GM12878 (cell line): ENCODE measurements at places on chromosomes 3 and 15.

GRCh38 chr3:11705049-11705448 lies 61.3 kb upstream of the VGLL4 start:
- DNase-seq: no peak

DNA sequence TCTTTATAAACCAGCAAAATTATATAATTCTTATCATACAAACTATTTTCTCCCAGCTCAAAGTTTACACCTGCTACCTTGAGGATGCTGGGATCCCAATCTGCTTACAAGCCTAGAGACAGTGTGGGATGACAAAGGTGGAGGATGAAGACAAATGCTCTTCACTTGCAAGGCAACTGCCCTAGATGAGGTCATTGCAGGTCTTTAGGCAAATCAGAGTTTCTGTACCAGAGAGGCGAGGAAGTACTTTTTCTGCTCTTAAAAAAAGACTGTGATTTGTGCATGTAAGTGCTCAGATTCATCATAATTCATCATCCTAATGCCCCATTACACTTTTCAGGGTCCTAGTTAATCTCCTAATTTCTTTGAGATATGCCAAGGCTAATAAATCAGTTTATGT lies 376.1 kb downstream of the ZPLD1 start:
- DNase-seq: no peak

DNA sequence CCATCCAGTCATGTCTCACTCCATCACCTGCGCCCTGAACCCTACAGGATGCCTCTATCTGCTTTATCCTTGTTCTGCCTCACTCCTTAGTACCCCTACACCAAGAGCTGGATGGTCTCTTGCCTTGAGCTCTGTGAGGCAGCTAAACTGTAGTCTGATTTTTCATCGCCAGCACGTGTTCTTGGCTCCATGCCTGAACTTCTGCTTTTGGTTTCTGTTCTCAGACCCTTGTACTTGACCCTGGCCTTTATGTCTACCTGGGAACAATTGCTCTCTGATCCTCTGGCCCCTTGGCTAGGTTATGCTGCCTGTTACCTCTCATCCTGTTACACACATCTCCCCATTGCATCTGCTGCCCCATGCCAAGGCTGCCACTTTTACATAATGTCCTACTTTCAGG lies 318.0 kb upstream of the LMCD1 start:
- no peak for DNase-seq

GRCh38 chr3:134374791-134375581 lies 739 bp upstream of the AMOTL2 start:
- DNase-seq: no peak

DNA sequence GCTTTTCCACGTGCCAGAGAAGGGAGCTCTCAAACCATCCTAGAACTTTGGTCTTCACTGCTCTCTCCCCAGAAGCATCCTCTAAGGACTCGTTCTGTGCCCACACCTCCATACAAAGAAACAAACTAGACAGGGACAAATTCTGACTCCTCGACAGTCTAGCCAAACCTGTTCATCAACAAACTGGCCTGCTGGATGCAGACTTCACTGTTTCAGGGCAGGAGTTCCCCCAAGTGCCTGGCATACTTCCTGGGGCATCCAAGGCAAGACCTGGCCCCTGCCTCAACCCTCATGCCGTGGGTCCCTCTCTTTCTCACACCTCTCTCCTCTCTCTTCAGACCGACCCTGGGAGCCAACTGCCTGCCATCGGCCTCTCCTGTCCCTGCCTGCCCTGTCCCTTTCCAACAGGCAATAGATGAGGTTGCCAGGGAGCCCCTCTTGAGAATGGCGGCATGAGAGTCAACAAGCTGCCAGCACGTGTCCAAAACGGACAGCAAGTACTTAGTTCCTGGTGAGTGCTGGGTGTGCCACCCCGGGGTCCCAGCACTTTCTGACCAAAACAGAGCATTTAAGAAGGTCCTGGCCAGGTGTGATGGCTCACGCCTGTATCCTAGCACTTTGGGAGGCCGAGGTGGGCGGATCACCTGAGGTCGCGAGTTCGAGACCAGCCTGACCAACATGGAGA lies 79.1 kb upstream of the HES1 start:
- DNase-seq: no peak

DNA sequence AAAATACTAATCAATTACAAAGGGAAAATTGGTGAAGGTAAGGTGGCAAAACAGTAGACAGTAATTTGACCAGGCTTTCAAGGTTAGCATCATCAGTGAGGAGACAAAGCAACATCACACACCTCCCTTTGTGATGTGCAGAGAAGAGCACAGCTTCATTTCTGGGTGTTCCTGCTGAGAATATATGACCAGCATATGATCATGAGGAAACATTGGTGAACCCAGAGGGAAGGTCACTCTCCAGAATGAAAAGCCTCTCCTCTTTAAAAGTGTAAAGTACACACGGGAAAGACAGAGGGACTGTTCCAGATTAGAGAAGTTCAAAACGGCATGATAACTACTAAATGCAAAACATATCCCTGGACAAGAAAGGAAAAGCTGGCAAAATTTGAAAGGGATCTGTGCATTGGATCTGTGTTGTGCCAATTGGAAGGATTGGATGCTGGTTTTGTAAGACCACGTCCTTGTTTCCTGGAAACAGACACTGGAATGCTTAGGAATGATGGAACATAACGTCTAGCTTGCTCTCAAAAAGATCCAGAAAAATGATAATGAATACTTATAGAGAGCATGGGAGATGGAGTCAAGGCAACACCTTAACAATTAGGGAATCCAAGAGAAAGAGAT lies 80.6 kb upstream of the MITF start:
- no peak for DNase-seq

GRCh38 chr15:75153565-75154276 lies 48.0 kb upstream of the C15orf39 start:
- no peak for DNase-seq

GRCh38 chr3:79113876-79114275 lies 653.9 kb downstream of the ROBO1 start:
- DNase-seq: no peak

GRCh38 chr3:69749461-69749860 lies 10.2 kb downstream of the MITF start:
- no peak for DNase-seq

GRCh38 chr3:62558549-62559112 lies 185.3 kb upstream of the FEZF2 start:
- no peak for DNase-seq

DNA sequence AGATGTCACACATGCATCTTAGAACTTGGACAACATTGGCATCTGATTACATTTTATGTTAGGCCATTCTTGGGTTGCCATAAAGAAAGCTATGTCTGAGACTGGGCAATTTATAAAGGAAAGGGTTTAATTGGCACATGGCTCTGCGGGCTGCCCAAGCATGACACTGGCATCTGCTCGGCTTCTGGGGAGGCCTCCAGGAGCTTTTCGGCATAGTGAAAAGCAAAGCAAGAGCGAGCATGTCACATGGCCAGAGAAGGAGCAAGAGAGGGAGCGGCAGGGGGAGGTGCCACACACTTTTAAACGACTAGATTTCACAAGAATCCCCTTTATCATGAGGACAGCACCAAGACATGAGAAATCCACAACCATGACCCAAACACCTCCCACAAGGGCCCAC lies 11.3 kb downstream of the RYR3 start:
- no peak for DNase-seq

- DNase-seq: no peak
Observed at GRCh38 chr3:14698601-14699244, 23.8 kb downstream of the C3orf20 start.

GRCh38 chr3:8324747-8325146 lies 176.9 kb upstream of the LMCD1 start:
- DNase-seq: no peak

DNA sequence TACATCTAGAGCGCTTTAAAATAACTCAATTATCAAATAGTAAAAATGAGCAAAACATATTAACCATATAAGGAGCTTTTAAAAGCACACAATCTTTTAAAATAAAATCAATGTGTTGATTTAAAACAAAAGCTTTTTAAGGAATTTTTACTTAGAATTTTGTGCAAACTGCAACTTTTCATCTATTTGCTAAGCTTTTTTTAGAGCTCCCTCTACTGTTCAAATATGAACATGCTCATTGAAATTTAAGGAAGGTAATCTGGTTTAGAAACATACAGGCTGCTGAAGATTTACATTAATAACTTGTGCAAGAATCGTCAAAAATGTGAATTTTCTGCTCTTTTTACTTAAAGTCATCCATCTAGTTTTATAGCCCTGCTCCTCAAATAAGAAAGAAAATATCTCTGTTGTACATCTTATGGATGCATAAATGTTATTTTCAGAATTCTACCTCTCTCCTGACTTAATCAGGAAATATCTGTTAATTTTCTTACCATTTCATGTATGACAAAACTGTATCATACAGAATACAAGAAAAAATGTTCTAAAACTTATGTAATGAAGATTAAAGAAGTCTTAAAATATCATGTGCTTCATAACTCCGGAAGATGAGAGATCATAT lies 469.4 kb upstream of the ROBO2 start:
- DNase-seq: no peak

- DNase-seq: no peak
Observed at GRCh38 chr15:55518641-55519040, 10.6 kb upstream of the DNAAF4 start.

GRCh38 chr15:94238539-94239118 lies 7.3 kb downstream of the MCTP2 start:
- DNase-seq: no peak

DNA sequence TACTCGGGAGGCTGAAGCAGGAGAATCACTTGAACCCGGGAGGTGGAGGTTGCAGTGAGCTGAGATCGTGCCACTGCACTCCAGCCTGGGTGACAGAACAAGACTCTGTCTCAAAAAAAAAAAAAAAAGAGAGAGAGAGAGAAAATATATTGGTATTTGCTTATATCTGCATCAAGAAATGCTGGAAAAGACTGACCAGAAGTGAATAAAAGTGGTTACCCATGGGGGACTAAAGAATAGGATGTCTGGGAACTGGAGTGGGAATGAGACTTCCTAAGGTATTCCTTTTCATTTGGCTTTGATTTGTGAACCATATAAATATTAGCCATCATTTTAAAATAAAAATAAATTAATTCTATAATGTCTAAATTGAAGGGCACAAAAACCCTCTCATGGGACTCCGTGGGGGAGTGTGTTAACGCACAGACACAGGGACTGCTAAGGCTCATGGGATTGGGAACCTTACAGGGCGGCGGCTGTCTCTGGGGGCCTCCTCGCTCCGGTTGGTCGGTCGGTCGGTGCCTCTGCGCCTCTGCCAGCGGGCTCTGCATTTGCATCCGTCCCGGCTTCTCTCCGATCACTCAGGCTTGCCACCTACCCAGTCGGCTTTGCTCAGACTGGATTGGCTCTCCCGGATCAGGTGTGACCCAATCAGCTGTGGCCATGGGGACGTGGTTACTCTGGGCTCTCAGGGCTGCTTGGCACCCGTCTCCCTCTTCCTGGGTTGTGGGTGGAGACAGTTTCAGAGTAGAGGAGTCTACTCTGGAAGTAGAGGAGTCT lies 12.7 kb upstream of the TSPAN3 start:
- DNase-seq: peak; percentile 54

- no peak for DNase-seq
Observed at GRCh38 chr15:29784413-29784812, 37.9 kb downstream of the TJP1 start.

GRCh38 chr3:98780343-98780742 lies 17.2 kb downstream of the ST3GAL6 start:
- DNase-seq: no peak

GRCh38 chr3:10524799-10525301 lies 19.5 kb upstream of the ATP2B2 start:
- no peak for DNase-seq

DNA sequence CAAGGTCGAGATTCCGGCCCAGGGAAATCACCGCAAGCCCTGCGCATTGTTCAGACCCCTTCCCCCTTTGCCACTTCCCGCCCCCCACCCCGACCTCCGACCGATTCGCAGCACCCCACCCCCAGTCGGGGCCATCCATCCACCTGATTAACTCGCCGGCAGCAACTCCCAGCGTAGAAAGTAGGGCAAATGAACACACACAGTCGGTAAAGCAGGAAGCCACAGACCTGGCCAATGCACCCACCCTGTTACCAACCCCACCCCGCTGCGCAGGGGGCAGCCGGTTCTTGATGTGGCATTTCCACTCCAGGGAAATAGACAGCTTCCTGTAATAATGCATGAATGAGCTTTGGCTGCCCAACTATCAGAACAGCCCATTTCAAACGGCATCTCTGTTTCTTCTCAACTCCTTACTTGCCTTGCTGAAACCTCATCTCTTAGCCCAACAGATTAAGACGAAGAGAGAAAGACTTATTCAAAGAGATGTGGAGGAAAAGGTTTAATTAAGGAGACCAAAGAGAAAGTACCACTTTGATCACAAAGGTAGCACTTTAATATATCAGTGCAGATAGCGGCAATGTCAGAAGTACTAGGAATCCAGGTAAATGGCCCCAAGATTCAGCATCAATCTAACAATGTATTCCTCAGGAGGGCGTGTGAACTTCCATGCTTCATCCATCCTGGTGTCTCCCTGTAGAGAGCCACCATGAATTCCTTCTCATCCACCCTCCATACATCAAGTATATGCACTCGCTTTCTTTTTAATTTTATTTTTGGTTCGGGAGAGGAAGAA lies 1.9 kb downstream of the TNIK start:
- no peak for DNase-seq

GRCh38 chr3:53026382-53027162 lies 19.3 kb downstream of the SFMBT1 start:
- no peak for DNase-seq

DNA sequence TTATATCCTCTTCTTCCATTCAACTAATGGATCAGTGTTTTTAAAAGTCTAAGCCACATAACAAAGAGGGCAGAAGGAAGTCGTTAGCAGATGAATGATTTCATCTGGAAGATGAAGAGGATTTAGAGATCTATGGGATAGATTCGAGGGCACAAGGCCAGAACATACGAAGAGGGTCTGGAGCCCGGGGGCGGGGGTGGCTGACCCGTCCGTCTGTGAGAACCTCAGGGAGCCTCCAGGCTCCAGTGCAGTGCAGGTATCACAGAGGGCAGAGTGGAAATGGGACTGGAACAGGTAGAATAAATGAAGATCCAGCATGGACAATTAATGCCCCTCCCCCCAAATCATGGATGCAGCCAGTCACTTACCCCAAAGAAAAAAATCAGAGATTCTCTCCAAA lies 1.5 kb upstream of the GOLGA8B start:
- no peak for DNase-seq

GRCh38 chr3:58497097-58497496 lies 5.2 kb downstream of the KCTD6 start:
- no peak for DNase-seq

DNA sequence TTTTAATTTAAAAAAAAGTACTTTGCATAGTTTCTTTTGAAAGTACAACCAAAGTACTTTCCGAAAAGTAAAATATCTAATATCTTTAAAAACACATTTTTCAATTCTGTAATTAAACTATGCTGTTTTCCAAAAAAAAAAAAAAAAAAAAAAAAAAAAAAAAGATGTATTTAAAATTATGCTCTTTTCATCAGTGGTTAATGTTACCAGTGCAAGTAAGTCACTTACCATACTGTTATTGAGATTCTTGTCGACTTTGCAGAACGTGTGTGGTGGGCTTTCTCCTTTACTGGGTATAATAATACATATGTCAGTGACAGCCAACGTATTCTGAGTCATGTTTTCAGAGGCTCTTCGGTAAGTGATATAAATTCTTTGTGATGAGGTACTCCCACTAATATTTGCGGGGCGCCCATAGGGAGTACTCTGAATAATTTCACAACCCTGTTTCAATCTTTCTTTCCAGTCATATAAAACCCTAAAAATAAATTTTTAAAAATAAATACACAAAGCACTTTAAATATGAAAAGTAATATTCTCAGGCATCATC lies 39.9 kb downstream of the DENND4A start:
- DNase-seq: no peak

GRCh38 chr3:45537970-45538640 lies 56.4 kb upstream of the LIMD1 start:
- DNase-seq: no peak

- no peak for DNase-seq
Observed at GRCh38 chr3:166527325-166527724, 690.1 kb upstream of the BCHE start.
